ENCODE measurements at places on chromosomes 12 and 14.

- DNase-seq, result no peak
Measured at GRCh38 chr14:45145214-45145613, 9.5 kb downstream of the FANCM start.

DNA sequence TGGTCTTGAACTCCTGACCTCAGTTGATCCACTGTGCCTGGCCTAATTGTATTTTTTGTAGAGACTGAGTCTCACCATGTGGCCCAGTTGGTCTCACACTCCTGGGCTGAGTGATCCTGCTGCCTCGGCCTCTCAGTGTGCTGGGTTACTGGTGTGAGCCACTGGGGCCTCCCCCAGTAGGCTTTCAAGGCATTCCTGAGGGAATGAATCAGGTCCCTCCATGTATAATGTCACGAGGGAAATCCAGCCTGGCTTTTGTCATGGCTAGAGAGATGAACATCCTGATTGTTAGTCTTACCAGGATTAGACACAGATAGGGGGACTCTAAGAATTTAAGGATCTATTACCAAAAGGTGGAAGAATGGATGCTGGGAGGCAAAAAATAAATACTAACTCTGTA is 51.9 kb downstream of the CPSF2 start:
- DNase-seq, result no peak

DNA sequence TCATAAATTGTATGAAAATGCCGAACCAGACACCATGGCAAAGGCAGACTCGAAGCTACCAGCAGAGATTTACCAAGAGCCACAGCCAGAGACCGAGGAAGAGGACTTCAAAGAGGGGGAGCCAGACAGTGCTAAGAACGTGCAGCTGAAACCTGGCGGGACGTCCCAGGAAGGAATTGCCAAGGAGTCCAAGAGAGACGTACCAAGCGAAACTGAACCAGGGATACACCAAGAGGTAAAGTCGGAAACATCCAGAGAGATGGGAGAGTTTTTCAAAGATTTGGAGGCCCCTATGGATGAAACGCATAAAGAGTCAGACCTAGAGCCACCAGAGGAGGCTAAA is 294 bp downstream of the SAMD15 start:
- no peak for DNase-seq

GRCh38 chr12:69102856-69103255 is 136.5 kb upstream of the CPSF6 start:
- DNase-seq, result no peak

DNA sequence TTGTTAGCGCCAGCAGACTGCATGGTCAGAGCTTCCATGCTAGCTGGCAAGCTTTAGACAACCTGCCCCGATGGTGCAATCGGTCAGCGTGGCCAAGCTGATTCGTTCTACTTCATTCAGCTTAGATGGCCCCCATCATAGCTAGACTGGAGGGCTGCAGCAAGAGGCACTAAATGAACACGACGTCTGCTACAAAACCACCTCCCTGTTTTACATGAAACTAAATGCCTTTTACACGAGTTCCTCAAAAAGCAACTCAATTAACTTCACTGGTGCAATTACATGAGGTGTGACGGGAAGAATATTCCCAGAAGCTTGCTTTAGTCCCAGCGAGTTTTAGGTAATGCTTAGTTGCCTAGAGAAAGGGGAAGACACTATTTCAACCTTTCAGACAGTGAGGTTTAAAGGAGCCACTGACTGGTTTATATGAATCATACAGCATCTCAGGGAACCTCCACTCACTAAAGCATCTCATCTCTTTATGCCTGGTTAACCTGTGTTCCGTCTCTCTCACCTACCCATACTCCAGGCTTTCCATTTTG is 8.4 kb downstream of the NIN start:
- no peak for DNase-seq
